ENCODE measurements at places on chromosomes 13 and 19.

- DNase-seq, result peak; percentile 58
These were observed 2.4 kb downstream of the TICAM1 start for GRCh38 chr19:4829001-4829712.

DNA sequence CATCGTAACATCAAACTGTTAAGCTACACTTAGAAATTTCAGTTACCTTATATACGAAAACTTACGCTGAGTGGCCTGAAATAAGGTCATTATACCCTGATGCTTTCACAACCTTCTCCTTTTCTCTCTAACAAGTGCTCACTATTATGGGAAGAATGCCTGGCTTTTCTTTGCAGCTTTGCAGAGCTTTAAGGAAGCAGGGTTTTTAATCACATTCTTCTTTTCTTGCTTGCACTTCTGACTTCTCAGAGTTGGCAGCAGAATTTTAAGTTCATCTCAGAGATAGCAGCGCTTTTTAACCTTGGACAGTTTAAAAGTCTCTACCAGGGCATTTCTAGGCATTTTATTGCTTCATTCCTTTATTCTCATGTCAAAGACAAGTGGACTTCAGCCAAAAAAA lies 285.1 kb downstream of the SPRY2 start:
- no peak for DNase-seq

DNA sequence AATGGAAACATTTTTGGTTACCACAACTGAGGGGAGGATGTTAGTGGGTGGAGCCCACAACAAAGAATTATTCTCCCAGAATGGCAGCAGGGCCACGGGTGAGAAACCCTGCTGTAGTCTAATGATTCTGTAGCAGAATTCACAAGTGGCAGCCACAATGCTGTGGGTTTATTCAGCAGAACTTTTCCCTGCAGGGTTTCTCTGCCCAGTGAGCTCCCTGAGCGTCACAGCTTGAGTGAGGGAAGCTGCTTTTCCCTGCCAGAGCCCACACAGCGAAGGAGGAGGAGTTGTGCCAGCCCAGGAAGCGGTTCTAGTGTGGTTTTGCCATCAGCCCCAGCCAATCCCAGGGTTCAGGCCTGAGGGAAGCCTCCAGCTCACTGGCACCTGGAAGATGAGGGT lies 4.4 kb downstream of the ATP12A start:
- DNase-seq, result peak; percentile 76

DNA sequence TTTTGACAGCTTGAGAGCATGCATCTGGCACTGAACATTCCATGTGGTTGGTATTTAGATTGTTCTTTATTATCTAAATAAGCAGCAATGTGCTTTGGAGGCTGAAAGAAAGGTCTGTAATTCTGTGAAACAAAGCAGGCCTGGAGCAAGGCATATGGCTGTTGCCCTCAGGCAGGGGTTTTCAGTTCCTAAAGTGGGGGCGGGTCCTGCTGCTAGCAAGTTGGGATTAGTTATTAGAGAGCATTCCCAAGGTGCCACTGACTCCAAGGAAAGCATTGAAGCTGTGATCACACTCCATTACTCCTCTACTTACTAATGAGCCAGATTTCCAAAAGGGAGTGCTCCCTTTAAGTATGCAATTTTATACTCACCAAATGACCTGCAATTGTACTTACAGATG lies 432.2 kb downstream of the OLFM4 start:
- no peak for DNase-seq

DNA sequence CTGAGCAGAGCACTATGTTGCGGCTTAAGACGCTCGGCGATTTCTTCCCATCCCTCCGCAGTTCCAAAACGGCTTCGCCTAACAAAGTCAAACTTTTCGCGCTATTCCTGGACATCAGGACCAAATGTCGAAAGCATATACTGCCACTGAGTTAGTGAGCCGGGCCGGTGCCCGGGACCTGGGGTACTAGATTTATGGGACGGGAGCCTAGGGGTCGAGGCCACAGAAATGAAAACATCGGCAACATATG lies 699 bp downstream of the RCBTB2 start:
- DNase-seq, result no peak

DNA sequence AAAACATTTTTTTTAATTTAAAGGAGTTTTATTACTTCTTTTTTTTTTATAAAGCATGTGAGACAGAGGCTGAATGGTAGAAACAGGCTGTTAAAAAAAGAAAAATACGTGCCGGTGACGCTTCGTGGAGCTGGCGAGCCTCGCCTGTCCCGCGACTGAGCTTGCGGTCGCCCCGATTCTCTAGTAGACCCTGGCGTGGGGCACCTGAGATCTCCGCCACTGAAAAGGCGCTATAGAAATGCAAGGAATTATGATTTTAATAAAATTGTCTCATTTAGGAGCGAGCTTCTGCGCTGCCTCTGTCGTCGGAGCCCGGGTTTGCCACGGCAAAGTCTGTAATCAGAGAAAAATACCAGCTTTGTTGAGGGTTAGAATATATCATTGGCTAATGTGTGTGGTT lies 18.4 kb downstream of the NFIX start:
- no peak for DNase-seq

- no peak for DNase-seq
These were observed 55.9 kb upstream of the SPACA7 start for GRCh38 chr13:112320303-112320702.

DNA sequence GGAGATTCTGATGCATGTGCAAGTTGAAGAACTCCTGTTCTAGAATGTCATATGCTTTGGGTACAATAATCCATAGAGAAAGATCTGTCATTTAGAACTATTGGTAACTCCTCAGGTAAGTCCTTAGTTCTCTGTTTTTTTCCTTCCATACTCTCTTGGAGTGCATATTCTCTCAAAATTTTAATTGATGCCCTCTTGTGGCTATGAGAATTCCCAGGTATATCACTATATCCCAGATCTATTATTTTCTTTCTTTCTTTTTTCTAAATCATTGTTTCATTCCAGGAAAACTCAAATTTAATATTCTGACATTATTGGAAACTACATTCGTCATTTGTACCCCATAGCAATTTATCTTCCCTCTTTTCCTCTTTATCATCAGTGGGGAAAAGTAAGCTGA lies 485.4 kb downstream of the KLF5 start:
- no peak for DNase-seq

DNA sequence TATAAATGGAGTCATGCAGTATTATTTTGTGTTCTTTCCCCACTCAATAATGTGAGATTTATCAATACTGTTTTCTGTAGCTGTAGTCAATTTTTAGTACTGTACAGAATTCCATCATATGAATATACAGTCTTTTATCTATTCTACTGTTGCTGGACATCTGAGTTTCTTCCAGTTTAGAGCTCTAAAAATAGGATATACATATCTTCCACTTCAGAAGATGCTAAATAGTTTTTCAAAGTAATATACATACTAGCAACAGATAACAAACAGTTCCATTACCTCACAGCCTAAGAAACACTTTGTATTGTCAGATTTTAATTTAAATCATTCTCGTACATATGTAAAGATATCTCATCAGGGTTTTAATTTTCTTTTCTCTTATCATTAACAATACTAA lies 149.6 kb downstream of the UGGT2 start:
- DNase-seq, result no peak

DNA sequence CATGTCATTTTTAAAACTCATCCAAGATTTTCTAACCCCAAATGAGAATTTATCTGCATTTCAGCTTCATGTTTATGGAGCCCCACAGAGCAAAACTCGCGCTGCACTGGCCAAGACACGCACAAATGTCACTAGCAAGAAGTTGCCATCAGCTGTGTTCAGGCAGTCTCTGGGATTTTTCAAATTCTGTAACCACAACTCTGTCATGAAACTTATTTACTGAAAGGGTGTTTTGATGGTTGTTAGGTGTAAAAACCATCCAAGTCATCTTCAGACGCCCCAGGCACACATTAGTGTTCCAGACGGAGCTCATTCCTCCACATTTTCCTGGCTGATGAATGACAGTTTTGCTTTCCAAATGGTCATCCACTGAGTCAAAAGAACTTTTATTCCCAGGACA lies 63.4 kb downstream of the SLC7A1 start:
- DNase-seq, result no peak

DNA sequence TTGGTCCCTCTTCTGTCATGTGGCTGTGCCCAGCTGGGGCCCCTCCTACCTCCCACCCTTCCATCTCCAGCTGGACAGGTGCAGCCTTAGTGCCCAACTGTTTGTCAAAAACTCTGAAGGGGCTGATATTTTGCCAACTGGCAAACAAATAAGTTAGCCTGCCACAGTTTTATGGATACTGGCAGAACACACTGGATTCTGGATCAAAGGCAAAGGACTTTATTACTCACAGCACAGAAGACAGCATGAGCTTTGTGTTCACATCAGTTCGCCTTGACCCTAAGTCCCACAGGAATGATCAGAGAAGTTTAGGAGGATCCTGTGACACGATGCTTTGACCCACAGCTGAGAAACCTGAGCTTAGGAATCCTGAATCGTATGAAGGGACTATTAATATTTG lies 16.4 kb downstream of the KLK2 start:
- no peak for DNase-seq

- DNase-seq, result no peak
These were observed 1.6 kb upstream of the BEST2 start for GRCh38 chr19:12749938-12750521.

- no peak for DNase-seq
These were observed 17.7 kb downstream of the SBNO2 start for GRCh38 chr19:1156305-1156801.

GRCh38 chr19:3224346-3225168 lies at the start of gene CELF5:
TSS of gene CELF5 (plus strand) at chr19:3224661. CDS start at chr19:3224740, 79 bp downstream.
- DNase-seq, result peak; percentile 85

- no peak for DNase-seq
These were observed at the start of gene MBOAT7 for GRCh38 chr19:54189145-54189734. TSS of gene MBOAT7 (minus strand) at chr19:54189580. CDS start at chr19:54188508, 1,072 bp downstream.

DNA sequence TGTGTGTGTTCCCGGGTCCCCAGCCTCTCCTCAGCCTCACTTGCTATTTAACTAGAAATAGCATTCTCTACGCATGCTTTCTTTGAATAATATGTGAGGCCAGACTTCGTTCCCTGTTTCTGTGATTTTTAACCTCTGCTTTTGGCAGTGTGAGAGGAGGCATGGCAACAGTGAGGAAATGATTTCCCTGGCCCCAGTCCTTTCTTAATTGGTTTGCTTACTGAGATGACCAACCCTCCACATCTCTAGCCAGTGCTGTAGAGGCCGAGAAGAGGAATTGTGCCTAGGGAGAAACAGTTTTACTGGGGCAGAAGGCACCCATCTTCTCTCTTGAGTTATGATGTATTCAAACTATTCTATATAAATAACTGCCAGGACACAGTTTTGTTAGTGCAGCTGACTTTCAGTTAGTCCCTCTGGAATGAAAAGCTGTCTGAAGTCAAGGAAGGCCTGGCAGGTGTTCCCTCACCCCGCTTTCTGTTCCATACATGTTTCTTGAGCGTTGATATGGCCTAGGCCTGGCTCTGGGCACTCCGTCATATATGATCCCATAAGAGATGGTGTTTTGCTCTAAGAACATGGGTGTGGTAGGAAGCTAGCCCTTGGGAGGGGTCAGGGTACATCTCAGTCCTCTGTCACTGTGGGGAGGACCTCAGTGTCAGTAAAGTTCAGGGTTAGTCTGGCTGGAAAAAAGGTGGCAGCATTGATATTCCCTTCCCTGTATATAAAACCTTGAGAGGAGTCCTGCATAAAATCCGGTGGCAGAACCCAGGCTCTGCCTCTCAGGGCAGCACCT lies 73.7 kb upstream of the NPAS1 start:
- DNase-seq, result no peak

DNA sequence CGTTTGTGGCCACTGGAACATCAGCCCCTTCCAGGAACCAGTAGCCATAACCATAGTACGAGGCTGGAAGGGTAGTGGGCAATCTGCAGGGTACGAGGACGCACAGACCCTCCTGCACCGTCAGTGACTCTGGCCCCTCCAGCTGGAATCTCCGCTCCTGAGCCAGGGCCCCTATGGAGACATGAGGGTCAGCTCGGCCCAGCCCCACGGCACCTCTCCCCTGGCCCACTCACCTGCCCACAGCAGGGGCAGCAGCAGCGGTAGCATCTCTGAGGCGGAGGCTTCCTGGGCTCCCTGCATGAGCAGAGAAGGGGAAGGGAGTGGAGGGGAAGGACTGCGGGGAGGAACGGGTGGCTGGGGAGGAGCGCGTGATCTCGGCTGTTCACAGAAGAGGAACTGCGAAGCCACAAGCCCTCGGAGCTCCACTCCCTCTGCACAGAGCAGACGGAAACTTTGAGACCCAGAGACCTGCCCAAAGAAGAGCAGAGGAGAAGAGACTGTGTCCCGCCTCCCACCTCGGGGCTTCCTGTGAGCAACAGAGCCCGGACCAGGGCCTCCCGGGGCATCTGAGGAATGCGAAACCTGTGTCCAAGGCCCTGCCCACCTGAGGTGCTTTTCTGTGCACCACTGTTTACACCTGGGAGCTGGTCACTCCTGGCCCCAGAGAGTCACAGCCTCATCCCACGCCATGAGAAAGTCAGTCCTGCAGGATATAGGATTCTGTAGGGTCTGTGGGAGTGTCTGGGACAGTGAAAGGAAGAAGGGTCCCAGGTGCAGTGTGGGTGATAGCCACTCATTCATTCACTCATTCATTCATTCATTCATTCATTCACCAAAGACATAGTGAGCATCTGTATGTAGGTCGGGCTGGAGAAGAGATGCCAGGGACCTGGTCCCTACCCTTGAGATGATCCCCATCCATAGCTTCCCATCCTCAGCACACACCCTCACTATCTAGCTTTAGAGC lies at the start of gene SIGLEC6:
TSS of gene SIGLEC6 (minus strand) at position 322 of the 967 bp plus-strand sequence. CDS start at position 300, 22 bp downstream.
- peak; percentile 72 for DNase-seq

DNA sequence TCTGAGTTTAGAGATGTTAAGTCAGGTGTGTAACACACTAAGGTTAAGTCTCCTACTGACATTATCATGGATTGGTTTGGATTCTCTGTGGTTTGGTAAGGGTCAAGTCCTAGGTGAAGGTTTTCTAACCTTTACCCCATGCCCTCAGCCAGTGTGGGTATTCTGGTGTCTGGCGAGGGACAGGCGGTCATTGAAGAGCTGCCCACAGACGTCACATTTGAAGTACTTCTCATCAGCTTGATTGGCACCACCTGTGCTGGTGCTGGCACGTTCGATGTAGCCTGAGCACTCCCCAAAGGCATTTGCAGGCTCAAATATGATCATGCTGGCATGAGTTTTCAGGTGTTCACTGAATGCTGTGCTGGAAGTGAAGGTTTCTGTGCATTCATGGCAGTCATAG lies 27.0 kb downstream of the PEG3 start:
- DNase-seq, result no peak

DNA sequence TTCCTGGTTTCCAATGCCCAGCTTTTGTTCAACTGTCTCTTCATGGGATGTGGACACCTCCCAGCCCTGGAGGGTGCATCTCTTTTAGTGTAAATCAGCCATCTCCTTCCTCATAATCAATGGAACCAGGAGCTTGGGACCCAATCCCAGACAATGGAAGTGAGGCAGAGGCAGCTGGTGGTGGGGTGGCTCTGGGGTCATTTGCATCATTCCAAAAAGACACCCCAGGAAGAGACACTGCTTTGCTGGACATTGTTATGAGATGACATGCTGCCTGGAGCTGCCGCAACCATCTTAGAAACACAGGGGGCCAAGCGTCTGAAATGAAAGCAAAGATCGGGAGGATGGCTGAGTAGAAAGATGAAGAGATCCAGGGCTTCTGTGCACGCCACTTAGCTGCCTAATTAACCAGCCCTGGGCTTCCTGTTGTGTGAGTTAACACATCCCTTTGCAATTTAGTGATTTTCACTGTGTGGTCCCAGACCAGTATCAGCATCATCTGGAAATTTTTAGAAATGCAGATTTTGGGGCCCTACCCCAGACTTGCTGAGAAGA lies 36.1 kb downstream of the IRS2 start:
- DNase-seq, result no peak

GRCh38 chr19:47356900-47357299 lies 7.8 kb downstream of the DHX34 start:
- no peak for DNase-seq

- no peak for DNase-seq
These were observed 1128.9 kb downstream of the EFNB2 start for GRCh38 chr13:105406551-105406950.

Data from activated CD4-positive, alpha-beta T cell treated with anti-CD3 and anti-CD28 coated beads, Interleukin-2, amount 10 ng/mL, durations not matched to agents 24 days and 14 days (primary cell).